Epithelial cell of alveolus of lung (primary cell): ENCODE measurements at places on chromosomes 1 and 21. TPM values are rescaled to one million over a fixed set of nuclear protein-coding genes. Genes with fewer than 3 reads are reported as not detected.

FCRLA gene
- 2.1 TPM in 1 of 2 replicates, not detected in the other for total RNA-seq

LAPTM5 gene
- 0.39 and 3.7 TPM in 2 replicates for total RNA-seq

LAMC2 gene
- total RNA-seq = 5.4 and 113 TPM in 2 replicates

CLCA2 gene
- 1.2 TPM in 1 of 2 replicates, not detected in the other for total RNA-seq

GSTM5 gene
- 4.9 and 14.5 TPM in 2 replicates for total RNA-seq

MMP23B gene
- 9.3 and 90.0 TPM in 2 replicates for total RNA-seq

MTARC2 gene
- total RNA-seq = 4.1 and 10.0 TPM in 2 replicates

FCAMR gene
- not detected in 2 replicates for total RNA-seq

OVAAL gene
- total RNA-seq = not detected in 2 replicates

CDCA8 gene
- total RNA-seq = 6.2 and 17.8 TPM in 2 replicates

C2CD2 gene
- 3.9 and 10.5 TPM in 2 replicates for total RNA-seq

OR10J5 gene
- not detected in 2 replicates for total RNA-seq

S100A7A gene
- total RNA-seq = not detected in 2 replicates

CR2 gene
- not detected in 2 replicates for total RNA-seq

ELAPOR1 gene
- total RNA-seq = 0.13 and 0.48 TPM in 2 replicates

OR6K3 gene
- total RNA-seq = not detected in 2 replicates

FMO5 gene
- total RNA-seq = 0.13 and 0.72 TPM in 2 replicates

KRTAP13-2 gene
- not detected in 2 replicates for total RNA-seq

IGSF9 gene
- 0.13 and 0.16 TPM in 2 replicates for total RNA-seq

OR2L5 gene
- not detected in 2 replicates for total RNA-seq

ASPM gene
- 14.7 and 21.7 TPM in 2 replicates for total RNA-seq

KRTAP19-1 gene
- not detected in 2 replicates for total RNA-seq

SPATA45 gene
- not detected in 2 replicates for total RNA-seq

SPRR1B gene
- total RNA-seq = not detected in 2 replicates

AMY2B gene
- 0.65 and 3.6 TPM in 2 replicates for total RNA-seq

TRIM62 gene
- total RNA-seq = 5.1 and 9.4 TPM in 2 replicates

GPR25 gene
- total RNA-seq = 0.48 TPM in 1 of 2 replicates, not detected in the other

MAN1C1 gene
- total RNA-seq = 0.65 and 2.9 TPM in 2 replicates

BTF3L4 gene
- total RNA-seq = 41.0 and 51.8 TPM in 2 replicates
